ENCODE measurements at places on chromosomes 2 and 18. TPM values are rescaled to one million over a fixed set of nuclear protein-coding genes. Genes with fewer than 3 reads are reported as not detected.

The ZNF519 gene
- 4.4 TPM for total RNA-seq

The CD8B gene
- not detected for total RNA-seq

The PAX8 gene
- 1.9 TPM for total RNA-seq

The SERPINB7 gene
- not detected for total RNA-seq

The DNAJC10 gene
- 103 TPM for total RNA-seq

The FNDC4 gene
- total RNA-seq = 10.4 TPM

All from epithelial cell of alveolus of lung (primary cell).